ENCODE measurements at places on chromosomes 1 and 21.

DNA sequence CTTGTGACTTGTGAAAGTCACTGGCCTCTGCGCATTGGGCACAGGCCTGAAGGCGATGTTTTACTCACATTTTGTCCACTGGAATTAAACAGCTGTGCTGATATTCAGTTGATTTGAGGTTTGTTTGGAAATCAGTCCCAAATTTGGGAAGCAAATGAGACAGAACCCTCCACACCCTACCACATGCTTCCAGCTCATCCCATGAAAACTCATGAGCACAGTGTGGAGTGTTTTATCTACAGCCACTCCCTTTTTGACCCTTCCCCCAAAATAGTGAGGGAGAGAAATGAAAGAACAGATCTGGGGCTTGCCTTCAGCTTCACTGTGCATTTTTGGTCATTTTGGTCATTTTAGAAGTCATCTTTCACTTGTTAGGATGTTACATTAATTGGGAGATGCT is 101.3 kb downstream of the CAMTA1 start:
- DNase-seq = no peak

- DNase-seq = no peak
Observed at GRCh38 chr21:46061950-46062349, 36.0 kb upstream of the COL6A2 start.

DNA sequence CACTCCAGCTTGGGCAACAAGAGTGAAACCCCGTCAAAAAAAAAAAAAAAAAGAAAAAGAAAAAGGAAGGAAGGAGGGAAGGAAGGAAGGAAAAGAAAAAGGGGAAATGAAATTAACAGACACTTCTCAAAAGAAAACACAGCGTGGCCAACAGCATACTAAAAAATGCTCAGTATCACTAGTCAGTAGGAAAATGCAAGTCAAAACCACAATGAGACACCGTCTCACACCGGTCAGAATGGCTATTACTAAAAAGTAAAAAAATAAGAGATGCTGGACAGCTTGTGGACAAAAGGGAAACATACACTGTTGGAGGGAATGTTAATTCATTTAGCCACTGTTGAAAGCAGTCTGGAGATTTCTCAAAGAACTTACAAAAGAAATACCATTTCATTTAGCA is 369.5 kb upstream of the BRINP3 start:
- no peak for DNase-seq

- DNase-seq = no peak
Observed at GRCh38 chr1:58528518-58528917, 18.0 kb downstream of the OMA1 start.

- no peak for DNase-seq
Observed at GRCh38 chr1:248393050-248393449, 9.8 kb upstream of the OR2T1 start.

GRCh38 chr21:32543975-32544374 is 41.3 kb downstream of the TCP10L start:
- no peak for DNase-seq

- DNase-seq = no peak
Observed at GRCh38 chr21:26679284-26679683, 106.2 kb upstream of the CYYR1 start.

GRCh38 chr1:174874331-174875053 is 125.3 kb upstream of the CACYBP start:
- DNase-seq = no peak

DNA sequence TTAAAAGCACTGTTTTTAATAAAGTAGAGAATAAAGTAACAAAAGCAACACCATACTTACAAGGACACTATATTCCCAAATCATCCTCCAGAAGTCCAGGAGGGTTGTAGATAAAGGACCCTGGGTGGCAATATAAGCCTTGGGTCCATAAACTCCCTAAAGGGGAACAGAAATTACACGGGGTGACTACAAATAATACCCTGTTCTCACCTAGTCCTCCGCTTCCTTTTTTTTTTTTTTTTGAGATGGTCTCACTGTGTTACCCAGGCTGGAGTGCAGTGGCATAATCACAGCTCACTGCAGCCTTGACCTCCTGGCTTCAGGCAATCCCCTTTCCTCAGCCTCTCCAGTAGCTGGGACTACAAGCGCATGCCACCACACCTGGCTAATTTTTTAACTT is 13.1 kb downstream of the PTPN22 start:
- DNase-seq = no peak

DNA sequence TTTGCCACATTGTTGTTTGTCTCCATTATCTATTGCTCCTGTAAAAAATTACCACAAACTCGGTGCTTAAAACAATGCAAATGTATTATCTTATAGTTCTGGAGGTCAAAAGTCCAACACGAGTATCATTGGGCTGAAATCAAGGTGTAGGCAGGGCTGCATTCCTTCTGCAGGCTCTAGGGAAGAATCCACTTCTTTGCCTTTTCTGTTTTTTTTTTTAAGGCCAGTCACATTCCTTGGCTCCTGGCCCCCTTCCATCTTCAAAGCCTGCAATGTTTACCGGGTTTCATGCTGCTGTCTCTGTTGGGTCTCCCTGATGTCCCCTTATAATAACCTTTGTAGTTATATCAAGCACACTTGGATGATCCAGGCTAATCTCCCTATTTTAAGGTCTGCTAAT is 212.7 kb downstream of the PTBP2 start:
- no peak for DNase-seq

- DNase-seq = no peak
Observed at GRCh38 chr1:4000811-4001251, 100.8 kb upstream of the C1orf174 start.

DNA sequence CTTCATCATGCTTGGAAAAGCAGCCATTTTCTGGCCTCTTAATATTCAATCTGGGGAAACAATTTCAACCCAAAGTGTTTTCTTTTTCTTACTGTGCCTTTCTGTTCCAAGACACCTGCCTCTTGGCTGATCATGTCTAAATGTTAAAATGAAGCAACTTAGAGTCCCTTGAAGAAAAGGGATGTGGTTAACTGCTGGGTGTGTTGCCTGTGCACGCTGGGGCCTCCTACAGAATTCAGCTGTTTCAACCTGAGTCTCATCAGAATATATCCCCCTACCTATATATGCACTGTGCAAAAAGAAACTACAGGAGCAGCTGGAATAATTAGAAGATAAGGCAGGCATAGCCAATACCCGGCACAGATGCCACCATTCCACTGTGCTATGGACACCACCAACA is 222.0 kb downstream of the OMA1 start:
- no peak for DNase-seq

GRCh38 chr1:110535985-110536384 is 17.0 kb upstream of the KCNA10 start:
- DNase-seq = no peak

GRCh38 chr1:59979666-59980065 is 53.1 kb upstream of the CYP2J2 start:
- no peak for DNase-seq

GRCh38 chr1:19179597-19180264 is 30.3 kb downstream of the UBR4 start:
- DNase-seq = no peak

DNA sequence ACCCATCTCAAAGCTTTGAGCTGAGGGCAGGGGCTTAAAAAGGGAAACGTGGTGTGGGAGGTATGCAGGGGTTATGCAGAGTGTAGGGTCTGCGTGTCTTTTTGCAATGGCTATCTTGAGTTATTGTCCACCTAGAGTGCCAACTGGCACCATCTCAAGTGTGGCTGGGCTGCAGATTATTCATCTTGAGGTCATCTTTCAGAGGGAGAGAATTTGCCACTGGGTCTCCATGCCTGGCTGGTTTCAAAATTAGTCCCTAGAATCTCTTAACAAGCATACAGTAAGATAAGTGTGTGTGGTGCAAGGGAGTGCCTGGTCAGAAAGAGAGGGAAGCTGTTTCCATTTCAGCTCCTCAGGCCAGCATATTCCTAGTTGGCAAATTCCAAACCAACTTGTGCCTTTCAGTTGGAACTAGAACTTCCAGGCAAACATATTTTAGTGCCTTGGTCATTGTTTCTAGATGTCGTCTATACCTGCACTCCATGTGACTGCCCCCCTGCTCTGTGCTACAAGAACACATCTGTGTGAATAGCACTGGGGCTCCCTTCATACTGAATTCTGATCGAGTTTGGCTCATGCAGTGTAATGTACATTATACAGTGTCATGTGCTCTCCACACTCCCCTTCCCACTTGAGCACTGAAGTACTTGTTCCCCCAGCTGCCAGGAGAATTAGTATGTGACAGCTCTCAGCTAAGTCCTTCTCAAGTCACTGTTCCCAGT is 5.0 kb upstream of the OR2T8 start:
- no peak for DNase-seq

GRCh38 chr1:8870103-8870502 is 8.4 kb downstream of the ENO1 start:
- no peak for DNase-seq

- DNase-seq = no peak
Observed at GRCh38 chr21:35044770-35045541, 4.1 kb downstream of the RUNX1 start.

DNA sequence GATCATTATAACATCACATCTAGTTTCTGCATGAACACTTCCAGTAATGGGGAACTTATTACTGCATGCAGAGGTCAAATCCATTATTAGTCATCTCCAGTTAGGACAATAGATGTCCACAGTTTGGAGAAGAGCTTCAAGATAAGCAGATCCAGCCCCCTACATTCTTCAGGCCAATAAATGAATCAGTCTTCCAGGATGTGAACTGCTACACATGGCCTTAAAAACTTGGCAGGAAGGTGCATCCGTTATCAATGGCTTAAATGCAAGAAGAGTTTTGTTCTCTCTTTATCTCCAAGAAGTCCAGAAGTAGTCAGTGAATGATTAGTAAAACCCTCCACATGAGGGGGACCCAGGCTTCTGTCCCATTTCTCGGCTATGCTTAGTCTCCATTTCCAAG is 70.8 kb downstream of the DMRTA2 start:
- no peak for DNase-seq

DNA sequence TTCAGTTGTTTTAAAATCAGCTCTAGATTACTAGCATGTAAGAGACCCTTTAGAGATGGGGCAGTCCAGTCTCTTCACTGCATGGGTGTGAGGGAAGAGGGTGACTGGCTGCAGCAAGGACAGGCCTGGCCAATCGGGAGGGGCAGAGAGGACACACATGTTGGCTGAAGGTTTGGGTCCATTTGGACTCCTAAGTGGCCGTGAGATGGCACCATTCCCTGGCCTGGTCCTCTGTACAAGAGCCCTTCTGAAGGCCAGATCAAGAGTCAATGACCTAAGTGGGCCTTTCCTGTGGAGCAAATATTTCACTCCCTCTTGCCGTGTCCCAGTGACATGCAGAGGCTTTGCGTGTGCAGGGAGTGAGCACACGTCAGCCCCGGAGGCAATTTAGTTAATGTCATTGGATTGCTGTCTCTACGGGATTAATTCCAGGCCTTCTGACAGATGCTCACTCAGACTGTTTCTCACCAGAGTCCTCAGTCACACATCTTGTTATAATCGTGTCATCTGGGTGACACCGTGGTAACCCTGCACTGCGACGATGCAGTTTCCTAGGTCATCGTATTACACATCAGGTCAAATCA is 613.0 kb downstream of the NPHP4 start:
- no peak for DNase-seq

- DNase-seq = no peak
Observed at GRCh38 chr1:9573723-9574122, 15.0 kb upstream of the TMEM201 start.

GRCh38 chr21:42655796-42656770 is 2.7 kb downstream of the PDE9A start:
- no peak for DNase-seq

DNA sequence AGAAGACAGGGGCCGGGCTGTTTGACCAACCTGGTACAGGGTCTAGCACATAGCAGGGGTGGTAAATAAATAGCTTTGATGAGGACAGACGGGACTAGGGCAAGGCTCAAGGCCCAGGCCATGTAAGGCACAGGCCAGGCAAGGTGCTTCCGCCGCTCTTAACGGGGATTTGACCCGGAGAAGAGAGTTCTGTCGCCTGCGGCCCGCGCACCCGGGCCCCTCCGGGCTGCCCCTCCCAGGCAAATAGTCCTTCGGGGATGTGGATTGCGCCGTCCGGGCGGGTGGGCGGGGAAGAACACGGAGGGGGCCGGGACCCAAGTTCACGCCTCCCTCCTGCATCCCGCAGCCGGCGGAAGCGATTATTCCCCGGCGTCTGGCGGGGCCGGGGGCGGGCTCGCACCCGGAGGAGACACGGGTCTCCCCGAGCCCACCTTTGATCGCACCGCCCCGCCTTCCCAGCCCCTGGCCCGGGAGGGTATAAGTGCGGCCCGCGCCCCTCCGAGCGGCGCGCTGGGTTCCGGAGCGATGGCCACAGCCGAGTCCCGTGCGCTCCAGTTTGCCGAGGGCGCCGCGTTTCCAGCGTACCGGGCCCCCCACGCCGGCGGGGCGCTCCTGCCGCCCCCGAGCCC is at the start of gene MIXL1:
MIXL1 (plus strand) TSS at position 508 of the 629 bp plus-strand sequence; CDS start at position 526, 18 bp downstream.
- no peak for DNase-seq

DNA sequence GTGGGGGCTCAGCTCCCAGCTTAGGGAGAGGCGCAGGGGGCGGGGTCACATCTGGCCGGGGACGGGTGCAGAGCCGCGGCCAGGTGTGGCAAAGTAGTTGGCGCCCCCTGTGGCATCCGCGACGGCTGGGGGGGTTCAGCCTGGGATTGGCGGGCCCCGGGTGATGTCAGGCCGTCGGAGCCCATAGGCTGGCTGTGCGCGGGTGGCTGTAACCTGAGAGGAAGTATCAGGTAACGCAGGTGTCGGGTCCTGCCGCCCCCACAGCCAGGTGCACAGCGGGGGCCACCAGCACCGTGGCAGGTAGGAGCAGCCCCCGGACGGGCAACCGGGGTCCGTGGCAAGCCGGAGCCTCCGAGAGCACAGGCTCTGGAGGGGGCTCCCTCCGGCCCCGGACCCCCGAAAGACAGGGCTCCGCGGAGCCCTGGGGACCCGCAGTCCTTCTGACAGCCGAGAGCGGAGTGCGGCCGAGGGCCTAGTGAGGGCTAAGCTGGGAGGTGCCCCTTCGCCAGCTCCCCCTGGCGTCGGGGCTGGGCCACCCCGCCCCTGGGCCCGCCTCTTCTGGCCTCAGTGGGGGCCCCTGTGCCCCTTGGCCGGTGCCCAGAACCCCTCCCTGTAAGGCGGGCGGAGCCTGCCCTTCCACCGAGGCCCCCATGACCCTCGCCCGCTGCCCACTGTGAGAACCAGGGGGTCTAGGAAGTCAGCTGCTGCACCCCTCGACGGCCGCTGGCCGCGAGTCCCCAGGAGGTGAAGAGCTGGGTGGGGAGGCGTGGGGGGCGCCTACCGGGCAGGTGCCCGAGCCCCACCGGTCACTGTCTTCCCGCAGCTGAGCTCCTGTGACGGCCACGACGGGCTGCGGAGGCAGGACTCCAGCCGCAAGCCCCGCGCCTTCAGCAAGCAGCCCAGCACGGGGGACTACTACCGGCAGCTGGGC is 17.9 kb downstream of the TNFRSF25 start:
- peak; percentile 33 for DNase-seq

GRCh38 chr1:48725341-48726046 is 51.2 kb downstream of the BEND5 start:
- DNase-seq = no peak

DNA sequence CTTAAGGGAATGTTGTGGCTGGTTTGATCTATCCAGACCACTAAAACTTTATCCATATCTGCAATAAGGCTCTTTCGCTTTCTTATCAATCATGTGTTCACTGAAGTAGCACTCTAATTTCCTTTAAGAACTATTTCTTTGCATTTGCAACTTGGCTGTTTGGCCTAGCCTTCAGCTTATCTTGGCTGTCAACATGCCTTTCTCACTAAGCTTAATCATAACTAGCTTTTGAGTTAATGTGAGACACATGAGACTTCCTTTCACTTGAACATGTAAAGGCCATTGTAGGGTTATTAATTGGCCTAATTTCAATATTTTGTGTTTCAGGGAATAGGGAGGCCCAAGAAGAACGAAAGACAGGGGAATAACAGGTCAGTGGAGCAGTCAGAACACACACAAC is 124.7 kb downstream of the TNFSF18 start:
- no peak for DNase-seq

- DNase-seq = no peak
Observed at GRCh38 chr1:205012391-205013140, 30.4 kb upstream of the CNTN2 start.
